ENCODE measurements at places on chromosomes 11 and 22.

- no peak for DNase-seq
Measured at GRCh38 chr11:8204025-8204424, 35.2 kb upstream of the RIC3 start.

DNA sequence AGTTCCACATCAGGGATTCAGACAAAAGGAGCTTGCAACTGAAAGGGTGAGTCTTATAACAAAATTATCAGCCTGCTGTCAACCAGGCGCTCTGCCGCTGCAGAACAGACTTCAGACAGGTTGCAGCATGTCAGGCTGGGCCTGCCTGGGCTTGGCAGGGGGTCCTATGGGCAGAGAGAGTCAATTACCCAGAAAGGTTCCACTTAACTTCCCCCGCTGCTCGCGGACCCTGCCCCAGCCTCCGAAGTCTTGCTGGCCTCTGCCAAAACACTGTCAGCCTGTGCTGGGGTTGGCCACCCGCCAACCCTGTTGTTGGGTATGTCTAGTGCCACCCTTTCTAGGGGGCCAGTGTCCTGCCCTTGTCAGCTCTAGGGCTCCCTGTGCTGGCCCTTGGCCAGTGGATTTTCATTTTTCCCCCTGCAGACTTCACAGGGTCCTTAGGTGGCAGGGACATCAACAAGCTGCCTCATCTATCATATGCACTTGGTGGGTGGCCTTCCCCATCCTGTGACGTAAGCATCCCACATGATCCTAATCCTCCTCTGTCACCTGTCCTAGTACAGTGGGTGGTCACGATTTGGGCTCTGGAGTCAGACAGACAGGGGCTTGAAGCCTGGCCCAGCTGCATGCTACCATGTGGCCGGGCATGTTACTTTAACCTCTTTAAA, 166.5 kb upstream of the CADM1 start:
- no peak for DNase-seq

DNA sequence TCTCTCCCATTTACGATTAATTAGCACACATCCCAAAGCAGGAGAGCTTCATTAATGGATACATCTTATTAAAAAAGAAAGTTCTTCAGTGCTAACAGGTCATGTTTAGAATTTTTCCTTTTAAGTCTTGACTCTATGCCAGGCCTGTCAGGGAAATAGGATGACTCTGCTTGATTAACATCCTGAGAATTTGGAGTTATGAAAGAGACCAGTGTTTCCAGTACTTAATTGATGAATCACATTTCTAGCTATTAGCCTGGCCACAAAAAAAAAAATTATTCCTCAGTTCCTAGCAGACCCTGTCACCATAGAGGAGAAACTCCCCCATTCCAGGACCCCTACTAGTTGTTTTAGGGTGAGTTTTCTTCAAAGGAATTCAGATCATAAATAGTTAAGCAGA, 23.6 kb upstream of the ME3 start:
- no peak for DNase-seq

- DNase-seq = no peak
Measured at GRCh38 chr11:3903207-3903896, 47.9 kb downstream of the STIM1 start.

DNA sequence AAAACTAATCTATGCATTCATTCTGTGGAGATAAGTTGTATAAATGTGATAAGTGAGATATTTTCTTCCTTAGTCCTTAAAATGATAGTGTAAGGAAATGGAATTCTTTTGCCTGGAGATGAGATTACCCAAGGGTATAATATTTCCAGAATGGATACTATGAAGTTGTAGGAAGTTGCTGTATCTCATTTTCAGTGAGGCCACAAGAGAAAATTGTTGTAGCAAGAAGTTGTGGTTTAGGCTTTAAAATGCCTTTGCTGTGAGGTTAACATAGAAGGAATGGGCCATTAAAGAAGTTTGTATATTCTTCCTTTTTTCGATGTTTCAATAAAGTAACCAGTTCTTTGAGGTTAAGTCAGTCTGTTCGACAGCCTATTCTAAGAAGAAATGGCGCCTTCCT, 50.7 kb upstream of the LIN7C start:
- DNase-seq = no peak

- no peak for DNase-seq
Measured at GRCh38 chr11:2444821-2445745, at the start of gene KCNQ1. Gene KCNQ1 (plus strand): TSS chr11:2445008. CDS start chr11:2445099, 91 bp downstream.

Measured in stimulated activated CD4-positive, alpha-beta T cell treated with anti-CD3 and anti-CD28 coated beads, Interleukin-12 subunit alpha, Interleukin-12 subunit beta, amount 100 ng/mL, for 24 hours (primary cell).